Urinary bladder (tissue), 4 donors: ENCODE measurements at places on chromosomes 7 and 10. TPM values are rescaled to one million over a fixed set of nuclear protein-coding genes. Genes with fewer than 3 reads are reported as not detected.

The UMAD1 gene
- total RNA-seq, result 14.6 TPM

The EGR2 gene
- 2.3 TPM for total RNA-seq

The BPGM gene
- total RNA-seq, result 31.9 TPM

The EFCAB10 gene
- not detected for total RNA-seq

GRCh38 chr7:132532281-132532680 lies 44.0 kb downstream of the PLXNA4 start:
- DNase-seq, result no peak

GRCh38 chr10:110212119-110213006 lies 5.0 kb downstream of the MXI1 start:
- DNase-seq, result no peak

- DNase-seq, result no peak
Observed at GRCh38 chr7:22630069-22630468, 96.9 kb upstream of the IL6 start.

GRCh38 chr7:4681218-4681851 lies 760 bp upstream of the FOXK1 start:
- DNase-seq, result no peak

GRCh38 chr10:123796736-123797135 lies 94.9 kb downstream of the CPXM2 start:
- DNase-seq, result no peak

GRCh38 chr7:37488163-37488764 lies 39.6 kb upstream of the ELMO1 start:
- DNase-seq, result no peak

DNA sequence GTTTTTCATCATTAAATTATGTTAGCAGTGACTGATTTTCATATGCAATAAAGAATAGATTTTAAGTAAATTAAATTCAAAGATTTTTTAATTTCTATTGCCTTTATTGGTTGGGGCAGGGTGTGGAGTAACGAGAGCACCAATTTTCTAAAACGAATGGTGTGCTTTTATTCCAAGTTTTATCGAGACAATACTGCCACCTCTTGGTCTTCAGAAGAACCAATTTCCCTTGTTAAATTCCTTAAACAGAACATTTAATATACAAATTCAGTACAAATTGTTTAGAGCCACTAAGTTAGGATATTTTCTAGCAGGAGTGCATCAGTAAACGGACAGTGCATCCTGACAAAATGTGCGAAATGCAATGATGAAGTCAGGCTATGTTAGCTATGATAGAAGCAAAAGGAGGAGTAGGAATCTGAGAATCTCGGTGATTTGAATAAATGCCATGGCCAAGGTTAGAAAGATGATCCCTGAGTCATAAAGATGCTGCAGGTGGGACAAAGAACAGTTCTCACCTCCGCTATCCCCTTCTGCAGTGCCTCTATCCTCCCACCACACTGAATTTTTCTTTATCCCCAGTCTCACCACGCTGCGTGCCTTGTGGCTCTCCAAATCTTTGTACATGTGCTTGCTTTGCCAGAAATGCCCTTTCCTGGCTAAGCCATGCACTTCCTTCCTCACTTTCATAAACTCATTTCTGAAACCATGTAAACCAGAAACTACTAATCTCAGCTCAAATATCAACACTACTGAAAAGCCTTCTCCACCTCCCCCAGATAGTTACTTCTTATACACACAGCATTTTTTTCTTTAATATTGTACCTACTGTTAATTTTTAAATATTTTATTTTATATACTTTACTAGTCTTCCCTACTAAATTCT lies 31.9 kb upstream of the AGBL3 start:
- no peak for DNase-seq

GRCh38 chr10:21860718-21861117 lies 142.8 kb downstream of the DNAJC1 start:
- DNase-seq, result no peak

- DNase-seq, result no peak
Observed at GRCh38 chr10:4215963-4216575, 431.1 kb upstream of the KLF6 start.

GRCh38 chr10:132570771-132571649 lies 33.4 kb downstream of the INPP5A start:
- DNase-seq, result no peak

GRCh38 chr7:28706584-28706983 lies 251.5 kb downstream of the TRIL start:
- no peak for DNase-seq

- DNase-seq, result no peak
Observed at GRCh38 chr10:60654813-60655464, 123.3 kb upstream of the CDK1 start.

GRCh38 chr7:22088827-22089226 lies 143.1 kb upstream of the CDCA7L start:
- no peak for DNase-seq

DNA sequence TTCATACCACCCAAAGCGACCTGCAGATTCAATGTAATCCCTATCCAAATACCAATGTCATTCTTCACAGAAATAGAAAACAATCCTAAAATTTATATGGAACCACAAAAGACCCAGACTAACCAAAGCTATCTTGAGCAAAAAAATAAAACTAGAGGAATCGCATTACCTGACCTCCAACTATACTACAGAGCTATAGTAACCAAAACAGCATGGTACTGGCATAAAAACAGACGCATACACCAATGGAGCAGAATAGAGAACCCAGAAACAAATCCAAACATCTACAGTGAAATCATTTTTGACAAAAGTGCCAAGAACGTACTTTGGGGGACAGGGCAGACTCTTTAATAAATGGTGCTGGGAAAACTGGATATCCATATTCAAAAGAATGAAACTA lies 16.9 kb upstream of the CUL1 start:
- DNase-seq, result no peak
